Stimulated activated CD8-positive, alpha-beta memory T cell treated with anti-CD3 and anti-CD28 coated beads, Interleukin-4, amount 100 ng/mL, for 1 hour (primary cell): ENCODE measurements at places on chromosomes 7 and 10.

DNA sequence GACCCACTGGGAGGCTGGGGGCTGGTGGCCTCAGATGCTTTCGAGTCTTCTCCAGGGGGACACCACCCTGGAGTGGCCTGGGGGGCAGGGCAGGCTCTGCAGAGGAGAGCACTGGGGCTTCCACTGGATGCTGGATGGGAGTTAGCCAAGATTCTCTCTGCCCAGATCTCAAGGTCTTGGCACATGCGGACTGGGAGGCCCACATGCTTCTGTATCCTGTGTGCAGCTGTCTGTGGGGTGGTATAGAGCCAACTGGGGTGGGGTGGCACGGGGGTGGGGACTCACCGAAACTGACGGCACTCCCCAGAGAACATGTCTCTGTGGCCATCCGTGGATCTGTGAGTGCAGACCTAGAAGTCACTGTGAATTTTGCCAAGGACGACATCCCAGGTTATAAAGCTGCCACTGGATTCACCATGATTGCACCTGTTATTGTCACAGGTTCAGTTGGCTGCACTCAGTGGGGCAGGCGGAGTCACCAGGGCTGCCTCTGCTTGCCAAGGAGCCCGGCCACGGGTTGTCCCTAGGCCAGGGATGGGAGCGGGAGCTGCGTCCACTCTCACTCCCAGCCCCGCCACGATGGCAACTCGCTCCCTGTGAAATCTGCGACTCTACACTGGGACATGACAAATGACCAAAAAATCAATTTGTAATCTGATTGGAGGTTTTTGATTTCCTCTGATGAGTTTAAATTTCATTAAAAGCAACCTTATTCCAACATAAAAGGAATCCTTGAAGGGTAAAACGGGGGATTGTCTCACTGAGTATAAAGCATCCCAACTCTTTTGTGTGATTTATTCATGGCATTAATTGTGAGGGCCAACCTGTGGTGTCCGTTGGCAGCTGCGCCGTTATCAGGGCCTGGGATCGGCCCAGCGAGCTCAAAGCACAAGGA lies 131.3 kb downstream of the EBF3 start:
- no peak for DNase-seq

DNA sequence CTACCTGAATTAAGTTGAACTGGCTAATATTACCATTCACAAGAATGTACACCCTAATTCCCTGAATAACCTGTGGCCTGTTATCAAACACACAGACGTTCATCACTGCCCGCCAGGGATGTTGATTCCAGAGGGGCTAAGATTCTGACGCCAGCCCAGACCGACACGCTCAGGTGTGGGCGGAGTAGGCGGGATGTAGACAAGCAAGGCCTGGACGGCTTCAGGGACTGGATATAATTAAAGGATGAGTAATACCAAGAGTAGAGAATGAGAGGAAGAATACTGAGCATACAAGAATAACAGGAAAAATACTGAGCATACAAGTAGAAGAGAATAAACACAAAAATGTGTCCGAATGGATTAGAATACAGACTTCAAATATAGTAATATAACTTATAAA lies 29.0 kb downstream of the CUBN start:
- no peak for DNase-seq

DNA sequence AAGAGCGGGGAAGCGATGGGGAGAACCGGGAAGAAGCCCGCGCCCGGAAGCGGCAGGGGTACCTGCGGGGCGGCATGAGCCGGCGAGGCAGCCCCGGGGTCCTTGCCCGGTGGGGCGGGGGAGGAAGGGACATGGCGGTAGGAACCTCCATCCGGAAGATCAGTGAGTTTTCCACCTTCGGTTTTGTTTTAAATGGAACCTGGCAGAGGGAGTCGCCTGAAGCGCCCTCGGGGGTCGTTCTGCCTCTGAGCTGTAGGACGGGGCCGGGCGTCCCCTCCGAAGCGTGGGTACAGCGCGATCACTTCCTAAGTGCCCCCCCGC lies 471 bp downstream of the PFKP start:
- DNase-seq: no peak

GRCh38 chr10:45580371-45581215 lies 92.0 kb downstream of the ZFAND4 start:
- no peak for DNase-seq

GRCh38 chr10:17963431-17963830 lies 11.7 kb downstream of the SLC39A12 start:
- no peak for DNase-seq

DNA sequence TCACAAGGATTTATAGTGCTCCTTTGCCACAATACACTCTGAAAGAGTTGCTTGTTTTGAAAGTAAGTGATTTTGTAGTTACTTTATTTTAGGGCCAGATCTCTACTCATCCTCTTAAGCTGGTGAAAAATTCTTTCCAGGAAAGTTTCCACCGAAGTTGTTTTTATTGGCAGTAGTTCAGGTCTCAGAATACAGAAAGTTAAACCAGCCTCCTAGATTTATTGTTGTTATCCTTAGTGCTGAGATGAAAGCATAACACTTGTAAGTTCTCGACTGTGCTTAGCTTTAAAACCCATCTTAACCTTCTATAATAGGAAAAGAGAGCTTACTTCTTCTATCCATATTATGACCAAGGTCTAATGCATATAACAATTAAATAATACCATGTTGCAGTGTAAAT lies 5.5 kb downstream of the AP3M1 start:
- DNase-seq: no peak

- DNase-seq: no peak
These were observed 198.8 kb downstream of the TNS3 start for GRCh38 chr7:47383072-47383471.

DNA sequence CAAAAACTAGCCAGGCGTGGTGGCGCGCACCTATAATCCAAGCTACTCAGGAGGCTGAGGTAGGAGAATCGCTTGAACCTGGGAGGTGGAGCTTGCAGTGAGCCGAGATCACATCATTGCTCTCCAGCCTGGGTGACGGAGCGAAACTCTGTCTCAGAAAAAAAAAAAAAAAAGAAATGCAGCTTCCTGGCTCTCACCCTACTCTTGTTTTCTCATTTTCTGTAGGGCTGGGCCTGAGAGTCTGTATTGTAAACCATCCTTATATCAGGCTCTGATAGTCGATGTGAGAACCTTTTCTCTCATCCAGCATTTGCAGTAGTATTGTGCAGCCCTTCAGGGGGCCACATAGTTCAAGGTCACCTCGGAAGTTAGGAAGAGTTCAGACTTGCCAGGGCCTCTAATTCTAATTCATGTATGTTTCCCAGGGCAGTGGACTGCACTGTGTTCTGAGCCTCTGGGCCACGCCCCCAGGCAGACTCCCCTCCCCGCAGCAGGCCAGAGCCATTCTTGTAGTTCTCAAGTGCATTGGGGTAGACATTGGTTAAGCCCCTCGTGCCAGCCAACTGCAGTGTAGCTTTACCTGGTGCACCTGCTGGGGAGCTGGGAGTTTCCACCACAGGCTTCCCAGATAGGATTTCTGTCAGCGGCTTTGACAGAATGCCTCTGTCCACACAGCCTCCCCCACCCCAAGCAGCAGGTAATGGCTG lies 38.3 kb upstream of the PDCD4 start:
- DNase-seq: no peak

GRCh38 chr7:107503687-107504086 lies 33.8 kb downstream of the GPR22 start:
- DNase-seq: no peak

- DNase-seq: no peak
These were observed 261.6 kb downstream of the TNS3 start for GRCh38 chr7:47320296-47320695.

DNA sequence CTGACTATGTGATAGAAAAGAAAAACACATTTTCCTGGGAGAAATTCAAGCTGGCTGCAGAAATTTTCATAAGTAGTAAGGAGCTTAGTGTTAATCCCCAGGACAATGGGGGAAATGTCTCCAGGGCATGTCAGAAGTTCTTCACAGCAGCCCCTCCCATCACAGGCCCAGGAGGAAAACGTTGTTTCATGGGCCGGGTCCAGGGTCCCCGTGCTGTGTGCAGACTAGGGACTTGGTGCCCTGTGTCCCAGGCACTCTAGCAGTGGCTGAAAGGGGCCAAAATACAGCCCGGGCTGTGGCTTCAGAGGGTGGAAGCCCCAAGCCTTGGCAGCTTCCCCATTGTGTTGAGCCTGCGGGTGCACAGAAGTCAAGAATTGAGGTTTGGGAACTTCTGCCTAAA lies 99.0 kb upstream of the ASAH2 start:
- no peak for DNase-seq

DNA sequence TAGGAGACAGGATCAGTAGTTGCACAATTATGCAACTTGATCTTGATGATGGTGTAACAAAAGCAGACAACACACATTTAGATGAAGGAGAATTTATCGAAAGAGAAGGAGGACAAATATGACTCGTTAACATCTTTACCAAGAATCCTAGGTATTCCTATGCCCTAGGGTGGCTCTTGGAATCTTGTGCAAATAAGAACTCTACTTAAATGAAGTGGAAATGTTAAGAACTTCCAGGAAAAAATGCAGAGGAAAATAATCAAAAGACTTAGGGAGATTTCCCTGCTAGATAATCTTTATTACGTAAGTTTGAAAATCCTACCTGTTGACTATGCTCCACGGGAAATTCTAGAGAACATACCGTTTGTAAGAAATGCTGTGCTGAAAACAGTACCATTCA lies 485.4 kb downstream of the POM121L12 start:
- no peak for DNase-seq

DNA sequence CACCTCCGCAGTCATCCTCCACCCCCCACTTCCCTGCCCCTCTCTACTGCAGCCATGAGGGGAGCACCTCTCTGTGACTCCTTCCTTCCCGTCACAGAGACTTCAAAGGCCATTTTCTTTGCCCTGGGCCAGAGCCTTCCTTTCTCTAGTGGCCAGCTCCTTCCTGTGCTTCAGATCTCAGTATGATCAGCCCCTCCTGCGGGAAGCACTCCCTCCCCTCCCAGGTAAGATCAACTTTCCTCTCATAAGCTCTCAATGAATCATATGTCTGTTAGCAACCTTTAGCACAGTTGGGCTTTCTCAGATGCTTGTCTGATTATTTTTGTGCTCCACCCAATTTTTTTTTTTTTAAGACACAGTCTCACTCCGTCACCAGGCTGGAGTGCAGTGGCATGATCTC lies 241.0 kb upstream of the PRSS1 start:
- no peak for DNase-seq

DNA sequence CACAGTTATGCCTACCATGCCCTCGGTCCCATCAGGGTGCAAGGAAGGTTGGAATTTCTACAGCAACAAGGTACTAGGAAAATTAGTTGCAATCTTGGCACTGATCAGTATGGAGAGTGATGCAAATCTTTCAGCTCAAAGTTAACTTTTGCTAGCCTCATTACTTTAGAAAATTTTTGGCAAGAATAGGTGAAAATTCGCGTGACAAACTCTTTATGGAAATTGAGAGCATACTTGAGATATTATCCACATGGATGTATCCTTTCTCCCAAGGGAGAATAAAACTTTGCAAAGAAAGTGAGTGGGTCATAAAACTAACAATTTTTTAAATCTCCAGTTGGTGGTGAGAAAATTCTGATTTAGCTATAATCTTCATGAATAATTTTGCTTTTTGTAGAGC lies 71.1 kb upstream of the SLC39A12 start:
- no peak for DNase-seq

GRCh38 chr7:155792999-155793560 lies 19.2 kb downstream of the SHH start:
- no peak for DNase-seq

GRCh38 chr7:29898301-29898700 lies 91.3 kb downstream of the SCRN1 start:
- no peak for DNase-seq

DNA sequence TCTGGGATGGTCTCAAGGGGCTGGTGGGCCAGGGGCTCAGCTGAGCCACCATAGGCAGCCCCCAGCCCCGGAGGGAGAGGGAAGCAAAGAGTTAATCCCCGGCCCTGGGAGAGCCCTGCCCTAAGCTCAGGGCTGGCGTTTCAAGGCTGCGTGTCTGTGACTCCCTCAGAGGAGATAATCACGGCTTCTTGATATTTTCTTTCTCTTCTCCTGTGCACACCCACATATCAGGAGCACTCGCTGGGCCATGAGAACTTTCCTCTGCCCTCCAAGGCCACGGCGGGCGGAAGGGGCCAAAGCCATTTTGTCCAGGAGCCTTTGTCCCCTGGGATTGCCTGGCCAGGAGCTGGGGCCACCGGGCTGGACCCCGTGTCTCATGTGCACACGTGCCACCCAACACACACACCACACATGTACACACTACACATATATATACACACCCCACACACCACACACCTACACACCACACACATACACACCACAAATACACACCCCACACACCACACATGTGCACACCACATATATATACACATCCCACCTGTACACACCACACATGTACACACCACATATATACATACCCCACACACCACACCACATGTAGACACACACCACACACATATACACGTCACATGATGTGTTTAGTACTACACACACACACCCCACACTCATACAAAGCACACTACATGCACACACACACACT lies 16.9 kb downstream of the VENTX start:
- DNase-seq: no peak

- DNase-seq: no peak
These were observed 12.3 kb upstream of the TRDMT1 start for GRCh38 chr10:17213646-17214349.

DNA sequence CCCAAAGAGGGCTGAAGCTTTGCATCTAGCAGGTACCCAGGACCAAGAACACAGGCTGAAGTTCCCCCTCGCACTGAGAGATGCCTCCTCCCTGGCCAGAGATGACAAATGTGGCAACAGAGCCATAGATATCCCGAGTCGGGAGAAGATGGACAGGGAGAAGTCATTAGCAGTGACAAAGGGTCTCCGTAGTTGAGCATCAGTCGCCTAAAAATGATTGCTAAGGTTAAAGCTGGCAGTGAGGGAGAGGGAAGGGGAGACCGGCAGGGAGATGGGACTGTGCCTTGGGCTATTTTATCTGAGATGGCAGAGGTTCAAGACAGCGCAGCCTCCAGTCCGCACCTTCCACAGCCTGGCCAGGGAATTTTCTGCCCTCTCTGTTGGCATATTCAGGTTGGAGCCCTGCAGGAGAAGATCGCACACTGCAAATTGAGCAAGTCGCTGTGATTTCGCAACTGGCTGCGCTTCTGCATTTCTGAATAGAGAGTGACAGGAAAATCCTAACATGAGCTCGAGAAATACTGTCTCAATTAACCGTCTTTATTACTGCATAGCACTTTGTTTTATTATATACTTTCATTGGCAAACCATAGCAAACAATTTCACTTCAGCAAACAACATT lies 238.9 kb upstream of the GPR26 start:
- no peak for DNase-seq

DNA sequence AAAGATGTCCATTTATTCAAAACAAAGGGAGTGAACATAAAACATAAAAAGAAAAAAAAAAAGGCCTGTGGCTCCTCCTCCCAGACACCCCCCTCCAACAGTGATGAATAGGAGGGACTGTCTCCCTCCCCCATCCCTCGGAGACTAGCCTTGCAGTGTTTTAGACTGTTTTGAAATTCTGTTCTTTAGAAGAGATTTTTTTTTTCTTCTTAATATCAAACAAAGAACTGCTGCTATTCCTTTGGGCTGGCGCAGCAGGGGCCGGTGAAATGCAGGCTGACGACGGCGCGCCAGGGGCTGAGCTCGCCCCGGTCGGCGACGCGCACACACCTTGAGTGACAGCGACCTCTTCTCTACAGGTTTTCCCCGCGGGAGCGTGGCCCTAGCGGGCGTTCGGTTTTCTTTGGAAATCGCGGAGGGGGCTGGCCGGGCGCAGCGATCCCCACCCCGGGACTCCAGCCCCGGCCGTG lies at the start of gene LANCL2:
LANCL2 (plus strand) TSS at position 133 of the 470 bp plus-strand sequence. CDS start 689 bp downstream, outside the sequence.
- DNase-seq: no peak

- no peak for DNase-seq
These were observed 142.9 kb upstream of the ZMIZ1 start for GRCh38 chr10:78925800-78926319.
